ENCODE measurements at places on chromosomes 6 and 20.

GRCh38 chr6:52511163-52511562 lies 65.7 kb downstream of the TRAM2 start:
- no peak for DNase-seq

GRCh38 chr6:90952176-90952575 lies 365.3 kb upstream of the MAP3K7 start:
- DNase-seq: no peak

DNA sequence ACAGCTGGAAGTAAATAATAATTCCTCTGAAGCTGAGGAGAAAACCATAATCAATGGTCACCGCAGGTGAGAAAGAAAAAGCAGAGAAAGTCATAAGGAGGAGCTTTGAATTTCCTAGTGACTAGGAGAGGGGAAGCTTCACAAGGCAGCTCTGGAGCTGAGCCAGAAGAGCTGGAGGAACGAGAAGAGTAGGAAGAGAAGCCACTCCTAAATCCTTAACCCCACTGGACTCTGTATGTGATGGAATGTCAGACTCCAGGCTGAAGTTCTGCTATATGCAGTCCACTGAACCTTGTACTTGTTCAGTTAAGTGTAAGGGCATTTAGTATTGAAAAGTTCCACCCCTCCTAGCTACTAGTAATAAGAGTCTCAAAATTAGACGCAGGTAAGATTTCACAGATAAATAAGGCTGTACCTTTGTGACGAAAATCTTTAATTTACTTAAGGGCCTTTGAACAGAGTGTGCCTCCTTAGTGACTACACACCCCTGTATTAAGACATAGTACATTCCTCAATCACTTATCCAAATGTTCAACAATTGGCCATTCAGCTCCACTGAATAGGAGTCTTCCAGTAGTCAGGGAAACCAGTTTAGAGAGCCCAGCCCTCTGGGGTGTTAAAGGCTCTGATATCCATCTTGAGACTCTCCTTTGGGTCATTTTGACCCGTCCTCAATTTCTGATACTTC lies 71.4 kb upstream of the UFL1 start:
- no peak for DNase-seq

DNA sequence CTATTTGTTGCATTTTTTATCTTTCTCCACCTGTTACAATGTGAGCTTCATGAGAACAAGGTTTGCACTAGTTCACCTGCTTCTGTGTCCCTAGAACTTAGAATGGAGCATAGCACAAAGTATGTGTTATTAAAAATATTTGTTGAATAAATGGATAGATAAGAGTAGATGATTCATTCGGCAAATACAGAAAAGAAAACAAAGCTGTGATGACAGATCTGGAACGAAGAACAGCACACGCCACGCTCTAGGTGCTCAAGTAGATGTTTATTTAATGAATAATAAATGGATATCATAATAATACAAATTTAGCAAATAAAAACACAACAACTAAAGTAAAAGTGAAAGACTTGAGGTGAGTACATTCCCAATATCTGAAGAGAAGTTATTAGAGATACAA lies 273.1 kb downstream of the HAO1 start:
- DNase-seq: no peak

- DNase-seq: no peak
Measured at GRCh38 chr6:33826537-33826936, 22.7 kb upstream of the MLN start.

- no peak for DNase-seq
Measured at GRCh38 chr20:51526106-51526470, 16.4 kb downstream of the NFATC2 start.

DNA sequence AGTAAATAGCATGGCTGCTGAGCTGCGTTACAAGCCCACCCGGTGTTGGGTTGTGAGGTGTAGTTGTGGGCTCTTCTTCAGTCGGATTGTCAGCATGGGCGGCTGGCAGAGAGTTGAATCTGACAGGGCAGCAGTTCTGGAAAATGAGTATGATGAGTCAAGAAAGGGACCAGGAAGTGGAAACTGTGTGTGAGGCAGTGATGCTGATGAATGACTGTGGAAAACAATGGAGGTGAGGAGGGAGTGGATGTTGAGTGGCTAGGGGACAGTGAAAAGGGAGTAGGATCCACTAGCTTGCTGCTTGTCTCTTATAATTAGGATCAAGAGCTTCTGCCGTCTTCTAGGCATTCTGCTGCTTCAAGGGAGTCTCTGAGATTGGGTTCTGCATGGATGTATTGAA lies 154.3 kb downstream of the ESR1 start:
- no peak for DNase-seq

DNA sequence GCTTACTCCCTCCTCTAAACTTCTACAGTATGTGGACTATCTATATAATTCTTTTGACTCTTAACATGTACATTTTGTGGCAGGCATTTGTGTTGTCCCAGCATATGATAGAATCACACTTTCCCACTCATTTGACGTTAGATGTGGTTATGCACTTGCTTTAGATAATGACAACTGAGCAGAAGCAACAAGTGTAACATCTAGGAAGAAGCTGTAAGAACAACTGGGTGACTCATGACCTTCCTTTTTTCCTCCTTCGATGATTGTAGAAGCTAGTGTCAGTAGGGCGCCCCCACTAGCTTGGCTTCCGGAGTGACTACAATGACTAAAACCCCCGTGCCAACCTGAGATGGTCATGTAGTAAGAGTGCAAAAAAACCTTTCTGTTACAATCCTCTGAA lies 74.6 kb upstream of the CEP85L start:
- DNase-seq: no peak

DNA sequence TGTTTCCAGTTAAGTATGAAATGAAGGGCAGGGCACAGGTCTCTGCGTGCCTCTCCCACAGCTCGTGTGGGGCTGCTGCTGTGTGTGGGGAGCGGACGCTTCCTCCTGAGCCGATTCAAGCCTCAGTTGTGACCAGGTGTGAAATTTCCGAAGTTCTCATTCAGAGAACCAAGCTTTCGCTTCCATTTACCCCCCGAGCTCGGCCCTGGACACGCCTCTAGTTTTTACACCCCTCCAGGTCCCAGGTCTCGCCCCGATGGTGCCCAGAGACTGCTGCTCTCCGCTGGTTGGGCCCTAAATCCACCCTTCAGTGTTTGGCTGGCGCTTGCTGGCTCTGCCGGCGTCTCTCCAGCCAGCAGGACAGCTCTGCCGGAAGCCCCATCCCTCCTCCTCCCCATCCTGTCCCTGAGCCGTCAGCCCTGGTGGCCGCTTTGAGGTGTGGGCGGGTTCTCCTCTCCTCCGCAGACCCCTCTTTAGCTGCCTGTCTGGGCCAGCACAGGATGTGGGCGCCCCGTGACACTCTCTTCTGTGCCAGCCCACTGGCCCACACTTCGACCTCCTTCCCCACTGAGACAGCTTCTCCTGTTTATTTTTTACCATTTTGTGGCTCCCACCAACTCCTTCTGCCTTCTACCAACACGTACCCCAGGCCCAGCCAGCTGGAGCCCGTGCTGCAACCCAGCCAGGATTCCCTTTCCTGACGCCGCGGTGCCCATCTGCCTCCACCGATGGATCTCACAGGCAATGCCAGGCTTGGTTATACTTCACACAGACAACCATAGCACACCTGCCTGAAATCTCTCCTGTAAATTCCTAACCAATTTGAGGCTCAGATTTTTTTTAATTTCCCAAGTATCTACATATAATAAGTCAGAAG lies 142.8 kb downstream of the DLL1 start:
- DNase-seq: no peak

- DNase-seq: no peak
Measured at GRCh38 chr6:167420858-167421766, 96.2 kb downstream of the TTLL2 start.

- no peak for DNase-seq
Measured at GRCh38 chr6:97586344-97586743, 303.3 kb upstream of the MMS22L start.

DNA sequence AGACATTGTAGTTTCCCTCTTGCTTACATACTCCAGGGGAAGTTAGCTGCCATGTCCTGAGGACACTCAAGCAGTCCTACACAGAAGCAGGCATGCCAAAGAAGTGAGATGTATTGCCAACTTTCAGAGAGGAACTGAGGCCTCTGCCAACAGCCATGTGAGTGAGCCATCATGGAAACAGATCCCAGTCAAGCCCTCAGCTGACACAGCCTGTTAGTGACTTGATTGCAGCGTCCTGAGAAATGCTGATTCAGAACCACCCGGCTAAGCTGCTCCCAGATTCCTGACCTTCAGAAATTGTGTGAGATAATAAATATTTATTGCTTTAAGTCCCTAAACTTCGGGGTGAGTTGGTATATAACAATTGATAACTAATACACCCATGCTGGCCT lies 38.1 kb downstream of the GSTA2 start:
- no peak for DNase-seq

DNA sequence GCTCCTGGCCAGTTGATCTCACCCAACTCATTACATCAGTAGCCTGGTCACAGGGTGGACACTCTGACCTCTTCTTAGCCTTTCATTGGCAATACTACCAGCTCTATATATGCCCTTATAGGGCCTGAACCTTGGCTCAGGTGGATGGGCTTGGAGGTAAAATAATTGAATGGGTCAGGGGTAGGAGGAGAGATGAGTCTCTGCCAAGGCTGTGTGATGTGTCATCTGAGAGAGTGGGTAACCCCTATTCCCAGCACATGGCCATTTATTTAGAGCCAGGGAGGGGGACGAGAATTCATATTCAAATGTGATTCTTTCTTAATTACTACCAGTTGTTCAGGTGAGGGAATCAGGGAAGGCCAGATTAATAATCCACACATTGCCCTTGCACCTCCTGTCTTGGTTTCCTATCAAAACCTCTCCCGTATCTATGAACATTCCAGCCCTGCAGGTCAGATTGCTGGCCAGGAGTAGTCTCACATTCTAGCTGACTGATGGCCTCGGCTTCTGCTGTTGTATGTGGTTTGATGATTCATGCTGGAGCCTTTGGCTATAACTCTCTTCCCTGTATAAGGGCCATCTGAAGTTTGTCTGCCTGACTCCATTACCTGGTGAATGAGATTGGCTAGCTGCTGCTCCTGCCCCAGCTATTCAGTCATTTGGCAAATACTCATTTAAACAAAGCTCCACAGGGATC lies 13.4 kb downstream of the C20orf173 start:
- DNase-seq: peak; percentile 33

DNA sequence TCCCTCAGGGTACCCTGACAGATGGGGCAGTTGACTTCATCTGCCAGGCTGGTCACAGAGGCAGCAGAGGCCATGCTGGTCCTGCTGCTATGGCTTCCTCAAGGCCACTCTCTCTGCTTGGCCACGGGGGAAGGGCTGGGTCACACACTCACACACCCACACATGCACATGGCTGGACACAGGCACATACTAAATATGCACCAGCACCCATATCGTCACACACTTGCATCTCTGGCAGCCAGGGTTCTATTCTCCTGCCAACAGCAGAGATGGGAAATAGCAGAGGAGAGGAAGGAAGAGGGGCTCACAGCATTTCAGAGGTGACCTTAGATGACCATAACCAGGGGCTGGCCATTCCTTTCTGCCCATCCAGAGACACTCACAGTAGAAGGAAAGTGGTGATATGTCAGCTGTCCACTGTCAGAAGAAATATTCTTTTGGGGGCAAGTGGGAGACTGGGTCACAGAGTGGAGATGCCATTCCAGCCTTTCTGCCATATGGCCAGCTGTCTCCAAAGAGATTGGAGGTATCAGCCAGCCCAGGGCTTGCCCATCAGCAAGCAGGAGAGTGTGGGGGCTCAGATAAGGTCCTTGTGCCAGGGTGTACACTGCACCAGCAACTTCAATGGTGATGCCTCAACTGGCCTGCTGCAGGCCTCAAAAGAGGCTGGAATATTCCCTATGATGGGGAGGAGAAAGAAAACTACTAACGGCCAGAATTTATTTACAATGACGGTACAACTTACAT lies at the start of gene TRIM10:
TRIM10 (minus strand) TSS at position 427 of the 747 bp plus-strand sequence; CDS start at position 74, 353 bp downstream.
- no peak for DNase-seq

DNA sequence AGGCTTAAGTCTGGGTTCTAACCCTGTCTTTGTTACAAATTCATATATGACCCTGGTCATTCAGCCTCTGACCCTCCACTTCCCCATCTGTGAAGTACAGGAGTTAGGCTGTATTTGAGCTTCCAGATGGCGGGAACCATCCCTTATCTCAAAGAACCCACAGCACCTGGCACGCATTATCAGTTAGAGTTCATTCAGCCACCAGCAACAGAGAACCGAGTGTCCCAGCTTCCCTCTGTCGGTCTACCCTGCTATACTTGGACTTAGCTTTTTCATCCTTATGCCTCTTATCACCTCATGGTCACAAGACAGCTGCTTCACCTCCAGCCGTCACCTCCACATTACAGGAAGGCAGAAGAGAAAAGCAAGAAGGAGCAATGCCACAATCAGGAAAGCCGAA lies 147.8 kb downstream of the EYA2 start:
- no peak for DNase-seq

DNA sequence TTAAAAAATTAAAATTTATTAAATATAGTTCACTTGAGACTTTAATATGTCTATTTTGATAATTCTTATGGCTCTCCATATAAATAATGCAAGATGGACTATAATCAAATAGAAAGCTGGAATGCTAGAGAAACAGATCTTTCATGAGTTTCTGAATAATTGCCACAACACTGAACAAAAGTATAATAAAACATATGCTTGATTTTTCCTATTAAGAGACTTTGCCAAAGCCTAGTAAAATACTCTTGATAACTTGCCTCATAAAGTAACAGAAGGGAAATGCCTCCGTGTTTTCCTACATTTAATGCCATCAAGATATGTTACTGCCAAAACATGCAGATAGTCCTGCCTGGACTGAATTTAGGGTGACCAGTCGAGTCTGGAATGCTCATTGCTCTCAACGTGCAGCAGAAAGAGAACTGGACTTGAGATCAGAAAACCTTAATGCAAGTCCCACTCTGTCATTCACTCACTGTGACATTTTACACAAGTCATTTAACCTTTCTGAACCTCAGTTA lies 153.2 kb downstream of the AIG1 start:
- DNase-seq: no peak

DNA sequence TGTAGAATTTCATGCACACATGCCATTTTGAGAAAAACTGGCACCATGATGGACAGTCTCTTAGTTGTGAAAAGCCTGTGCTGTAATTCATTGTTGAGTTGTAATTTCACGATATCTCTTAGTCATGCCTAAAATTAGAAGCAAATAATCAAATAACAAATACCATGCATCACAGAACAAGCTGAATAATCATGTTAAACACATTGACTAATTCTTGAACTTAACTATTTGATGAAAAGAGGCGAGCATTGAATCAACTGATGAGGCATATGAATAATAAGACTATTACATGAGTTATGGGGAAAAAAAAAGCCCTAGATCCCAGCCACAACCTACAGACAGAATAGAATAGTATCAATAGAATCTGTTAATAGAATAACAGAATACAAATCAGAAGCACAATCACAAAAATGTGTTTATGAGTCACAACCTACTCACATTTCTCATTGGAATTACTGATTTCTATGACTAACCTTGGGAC lies 14.2 kb upstream of the RNF217 start:
- no peak for DNase-seq

- DNase-seq: no peak
Measured at GRCh38 chr6:89506716-89507617, 74.0 kb downstream of the ANKRD6 start.

GRCh38 chr6:2351090-2351489 lies 105.7 kb upstream of the GMDS start:
- no peak for DNase-seq
